ENCODE measurements at places on chromosomes 12 and 14. TPM values are rescaled to one million over a fixed set of nuclear protein-coding genes. Genes with fewer than 3 reads are reported as not detected.

Gene KLRD1
- 0.48 TPM for total RNA-seq

Gene KRT74
- not detected for total RNA-seq

Gene KANSL2
- total RNA-seq: 54.4 TPM

DNA sequence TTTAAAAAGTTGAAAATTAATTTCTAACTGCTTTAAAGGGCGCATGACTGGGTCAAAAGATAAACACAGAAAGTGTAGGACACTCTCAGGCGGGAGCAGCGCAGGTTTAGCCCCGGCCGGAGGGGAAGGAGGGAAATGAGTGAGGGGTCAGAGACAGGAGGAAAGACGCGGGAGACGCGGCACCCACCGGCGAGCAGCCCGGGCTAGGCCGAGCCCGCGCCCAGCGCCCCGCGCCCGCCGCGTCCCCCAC, 591 bp downstream of the GXYLT1 start:
- peak; percentile 30 for DNase-seq
- H3K36me3 ChIP-seq: no peaks in the 10 kb centered on the region
- peak overlapping the region; percentile 93 for H3K4me3 ChIP-seq
- peak overlapping the region; percentile 97 for H3K27ac ChIP-seq
- no peaks in the 10 kb centered on the region for H3K27me3 ChIP-seq
- H3K4me1 ChIP-seq: peaks cover 26% of the 10 kb centered on the region

DNA sequence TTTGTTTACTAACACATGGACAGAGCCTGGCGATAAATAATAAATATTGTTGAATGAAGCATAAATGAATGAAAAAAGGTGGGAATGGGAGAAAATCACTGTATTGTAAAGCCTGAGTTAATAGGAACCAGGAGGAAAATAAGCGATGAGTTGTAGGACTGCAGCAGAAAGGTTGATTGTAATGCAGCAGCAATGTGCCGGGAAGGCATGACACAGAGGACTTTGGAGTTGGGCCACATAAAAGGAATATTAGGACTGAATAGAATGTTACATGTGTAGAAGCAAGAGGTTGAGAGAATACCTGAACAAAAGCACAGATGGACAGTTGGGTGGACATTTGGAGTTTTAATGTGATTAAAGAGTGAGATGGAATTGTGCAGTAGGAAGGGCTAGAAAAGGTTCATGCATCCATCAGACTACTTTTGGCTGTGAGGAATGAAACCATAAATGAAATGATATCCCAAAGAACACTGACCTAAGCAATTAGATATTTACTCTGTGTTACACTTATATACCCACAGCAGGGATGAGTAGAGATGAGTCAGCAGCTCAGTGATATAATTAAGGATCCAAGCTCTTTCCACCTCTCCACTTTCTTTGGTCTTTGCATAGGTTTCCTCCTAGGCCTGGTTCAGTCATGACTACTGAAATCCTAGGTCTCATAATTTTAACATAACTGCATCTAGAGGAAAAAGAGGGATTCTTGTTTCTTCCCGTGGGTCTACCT, 55.4 kb downstream of the CCER1 start:
- no peak for DNase-seq
- H3K27ac ChIP-seq: no peak overlapping the region
- H3K4me1 ChIP-seq: peaks cover 1% of the 10 kb centered on the region
- H3K27me3 ChIP-seq: peaks cover 9% of the 10 kb centered on the region
- no peaks in the 10 kb centered on the region for H3K36me3 ChIP-seq
- H3K4me3 ChIP-seq: no peak overlapping the region

- H3K4me3 ChIP-seq: no peak overlapping the region
- no peaks in the 10 kb centered on the region for H3K36me3 ChIP-seq
- no peak overlapping the region for H3K27ac ChIP-seq
These were observed 72.2 kb upstream of the CRY1 start for GRCh38 chr12:107165581-107165980.

DNA sequence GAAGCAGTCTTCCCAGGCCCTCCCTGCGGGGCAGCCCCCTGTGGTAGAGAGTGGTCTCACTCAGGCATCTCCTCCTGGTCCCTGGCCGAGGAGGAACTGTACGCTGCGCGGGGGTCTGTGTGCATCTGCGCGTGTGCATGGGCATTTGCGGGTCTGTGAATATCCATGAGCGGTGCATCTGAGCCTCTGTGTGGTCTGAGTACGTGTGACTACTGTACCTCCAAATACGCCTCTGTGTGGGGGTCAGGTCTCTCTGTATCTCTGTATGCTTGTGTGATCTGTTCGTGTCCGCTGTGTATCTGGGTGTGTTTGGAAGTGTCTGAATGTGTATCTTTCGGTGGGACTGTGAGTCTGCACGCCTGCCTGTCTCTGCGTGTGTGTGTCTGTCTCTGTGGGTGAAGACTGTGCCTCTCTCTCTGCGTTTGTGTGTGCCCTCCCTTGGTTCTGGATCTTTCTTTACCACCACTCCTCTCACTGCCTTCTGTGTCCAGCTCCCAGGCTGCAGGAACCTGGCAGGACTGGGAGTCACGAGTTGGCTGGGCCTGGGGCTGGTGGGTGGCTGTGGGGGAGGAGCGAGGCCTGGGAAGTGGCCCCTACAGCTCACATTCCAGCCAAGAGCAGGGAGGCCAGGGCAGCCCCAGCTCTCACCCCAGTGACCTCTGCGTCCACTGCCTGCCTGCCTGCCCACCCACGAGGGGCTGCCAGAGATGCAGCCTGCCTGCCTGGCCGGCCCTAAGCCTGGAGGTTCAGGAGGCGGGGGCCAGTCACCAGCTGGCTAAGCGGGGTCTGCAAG, 1.1 kb upstream of the PGF start:
- peaks cover 13% of the 10 kb centered on the region for H3K4me1 ChIP-seq
- no peak for DNase-seq
- no peaks in the 10 kb centered on the region for H3K36me3 ChIP-seq
- peak overlapping the region; percentile 9 for H3K4me3 ChIP-seq
- peak overlapping the region; percentile 26 for H3K27ac ChIP-seq

- DNase-seq: no peak
- H3K27ac ChIP-seq: no peak overlapping the region
- H3K36me3 ChIP-seq: no peaks in the 10 kb centered on the region
- H3K4me1 ChIP-seq: peaks cover 1% of the 10 kb centered on the region
These were observed 211.2 kb upstream of the AVPR1A start for GRCh38 chr12:63362166-63362565.

DNA sequence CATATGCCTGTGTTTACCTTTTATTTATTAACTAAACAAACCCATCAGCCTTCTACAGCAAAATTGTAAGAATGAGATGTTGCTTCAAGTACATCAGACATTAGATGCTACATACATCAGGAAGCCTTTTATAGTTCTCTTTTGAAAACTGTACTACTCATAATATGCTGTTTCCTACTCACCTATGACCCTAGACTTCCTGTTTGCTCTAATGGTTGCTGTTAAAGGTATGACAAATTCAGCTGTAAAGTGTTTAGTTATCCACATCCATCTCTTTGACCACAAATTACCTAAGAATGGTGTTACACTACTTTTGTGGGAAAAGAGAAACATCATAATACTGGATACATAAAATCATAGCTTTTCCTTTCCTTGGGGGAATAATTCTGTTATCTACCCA, 220.0 kb downstream of the RAD51B start:
- H3K27me3 ChIP-seq: no peaks in the 10 kb centered on the region
- H3K4me3 ChIP-seq: no peak overlapping the region
- H3K36me3 ChIP-seq: no peaks in the 10 kb centered on the region
- peaks cover 39% of the 10 kb centered on the region for H3K4me1 ChIP-seq
- no peak for DNase-seq

DNA sequence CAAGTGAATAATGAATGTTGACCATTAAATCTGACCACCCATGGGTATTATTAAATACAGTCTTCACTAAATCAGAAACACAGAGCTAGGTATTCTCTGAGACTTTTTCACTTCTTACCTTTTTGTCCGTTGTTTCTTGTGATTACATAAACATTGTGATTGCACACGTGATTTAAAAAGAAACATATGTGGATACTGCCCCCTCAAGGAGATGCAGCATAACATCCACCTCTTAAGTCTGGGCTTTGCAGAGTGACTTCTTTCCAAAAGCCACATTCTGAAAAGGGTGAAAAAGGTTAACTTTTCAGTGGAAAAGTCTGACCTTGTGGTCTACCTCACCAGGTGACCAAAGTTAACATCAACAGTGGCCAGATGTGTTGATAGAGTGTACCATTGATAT, 185.5 kb upstream of the FAR2 start:
- no peak overlapping the region for H3K4me3 ChIP-seq
- no peaks in the 10 kb centered on the region for H3K36me3 ChIP-seq
- DNase-seq: no peak
- H3K4me1 ChIP-seq: no peaks in the 10 kb centered on the region
